EH (cell line): ENCODE measurements at places on chromosomes 12 and 14.
A peak's percentile ranks its signal among the peaks of the same experiment; 100 is the strongest.

- DNase-seq = no peak
These were observed 61.0 kb downstream of the ETV6 start for GRCh38 chr12:11710431-11710830.

DNA sequence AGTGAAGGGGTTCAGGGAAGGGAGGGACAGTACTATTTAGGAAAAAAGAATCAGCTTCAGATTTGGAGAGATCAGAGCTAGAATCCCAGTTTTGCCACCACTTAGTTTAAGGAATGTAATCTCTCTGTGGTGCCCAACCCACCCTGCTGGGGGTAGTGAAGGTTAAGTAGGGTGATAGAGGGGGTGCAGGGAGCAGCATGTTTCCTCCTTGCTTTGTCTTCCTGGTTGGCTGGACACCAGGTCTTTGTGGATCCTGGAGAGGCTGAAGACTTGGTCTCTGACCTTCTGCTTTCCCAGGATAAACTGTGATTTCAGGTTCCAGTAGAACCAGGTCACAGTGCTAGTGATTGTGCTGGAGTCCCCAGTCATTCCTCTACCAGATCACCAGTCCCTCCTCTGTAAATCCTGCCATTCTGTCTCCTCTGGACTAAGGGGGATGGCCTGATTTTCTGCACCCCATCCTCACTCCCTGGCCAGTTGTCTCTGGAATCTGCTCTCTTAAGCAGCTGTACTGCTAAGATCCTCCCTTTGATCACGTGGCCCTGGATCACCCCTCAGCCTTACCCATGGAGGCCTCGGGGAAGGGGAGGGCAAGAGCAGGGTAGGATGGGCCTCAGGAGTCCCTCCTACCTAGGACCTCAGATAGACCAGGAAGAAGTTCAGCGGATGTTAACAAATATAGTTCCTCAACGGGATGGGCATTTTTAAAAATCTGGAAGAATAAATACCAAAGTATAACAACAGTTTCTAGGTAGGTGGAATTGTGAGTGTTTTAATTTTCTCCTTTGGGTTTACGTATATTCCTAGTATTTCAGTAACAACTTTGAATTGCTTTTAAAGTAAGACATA lies 3.1 kb downstream of the MAP3K12 start:
- DNase-seq = peak; percentile 83

GRCh38 chr12:117331691-117332090 lies 29.7 kb downstream of the NOS1 start:
- no peak for DNase-seq

DNA sequence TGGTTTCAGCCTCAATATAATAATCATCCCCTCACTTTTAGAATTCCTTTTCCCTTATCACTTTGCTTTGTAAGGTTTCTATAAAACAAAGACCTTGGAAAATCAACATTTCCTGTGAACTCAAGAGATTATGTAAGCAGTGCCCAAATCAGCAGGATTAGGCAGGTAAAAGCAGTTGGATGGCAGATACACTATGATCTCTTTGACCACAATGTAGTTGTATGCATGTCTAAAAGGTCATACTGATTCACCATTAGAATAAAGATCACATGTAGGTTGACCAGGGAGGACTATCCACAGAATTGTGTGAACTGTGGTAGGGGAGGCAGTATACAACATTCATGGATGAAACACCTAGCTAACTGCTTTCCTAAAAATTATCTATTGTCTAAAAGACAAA lies 57.5 kb downstream of the DENND5B start:
- DNase-seq = no peak

DNA sequence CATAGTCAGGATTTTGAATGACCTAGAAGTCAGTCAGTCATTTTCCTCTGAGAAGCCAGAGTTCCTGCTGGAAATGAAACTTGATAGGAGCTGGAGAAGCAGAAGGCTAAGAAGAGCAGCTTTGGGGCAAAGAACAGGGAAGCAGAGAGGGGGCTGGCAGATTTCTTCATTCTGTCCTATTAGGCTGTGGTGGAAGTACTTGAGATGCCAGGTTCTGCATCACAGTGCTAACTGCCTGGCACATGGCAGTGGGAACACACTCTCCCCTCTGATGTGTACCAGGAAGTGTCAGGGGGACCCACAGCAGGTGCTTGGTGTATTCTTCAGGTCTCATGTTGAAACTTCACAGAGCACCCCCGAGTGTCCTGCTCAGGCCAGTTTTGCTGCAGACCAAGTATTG lies 61.0 kb downstream of the SUSD6 start:
- DNase-seq = no peak

- peak; percentile 64 for DNase-seq
These were observed 109.5 kb downstream of the ZFP36L1 start for GRCh38 chr14:68683326-68683725.

GRCh38 chr14:22147716-22148115 lies 441.3 kb downstream of the DAD1 start:
- DNase-seq = no peak

DNA sequence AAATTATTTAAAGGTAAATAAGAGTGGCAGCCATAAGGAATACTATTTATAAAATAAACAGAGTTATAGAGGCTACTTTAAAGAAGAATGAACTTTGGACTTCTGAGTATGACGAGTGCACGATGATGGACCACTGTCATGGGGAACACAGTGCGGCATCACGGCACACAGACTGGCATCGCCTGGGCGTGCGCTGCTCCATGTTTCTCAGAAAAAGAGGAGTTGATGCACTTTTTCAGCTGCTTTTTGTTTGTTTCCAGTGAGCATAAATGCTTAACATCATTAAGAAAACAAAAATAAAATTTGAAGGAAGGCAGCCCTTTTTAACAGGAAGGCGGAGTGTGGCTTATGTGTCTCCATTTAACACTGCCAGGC lies 23.3 kb upstream of the EAPP start:
- DNase-seq = no peak

- no peak for DNase-seq
These were observed 483.0 kb upstream of the CCDC196 start for GRCh38 chr14:66003082-66003730.

GRCh38 chr12:47207340-47207717 lies 127.6 kb upstream of the AMIGO2 start:
- peak; percentile 33 for DNase-seq

GRCh38 chr12:2679816-2680675 lies 114.7 kb upstream of the FKBP4 start:
- DNase-seq = no peak

GRCh38 chr12:122749569-122750332 lies 2.9 kb upstream of the DENR start:
- no peak for DNase-seq

GRCh38 chr14:58830121-58830520 lies 192.4 kb downstream of the DACT1 start:
- DNase-seq = no peak

- DNase-seq = no peak
These were observed 172.4 kb upstream of the NUDT4 start for GRCh38 chr12:93205361-93205760.

GRCh38 chr14:91229743-91230200 lies 14.7 kb downstream of the GPR68 start:
- DNase-seq = peak; percentile 81

- DNase-seq = no peak
These were observed 10.4 kb upstream of the SALL2 start for GRCh38 chr14:21536418-21537089.

DNA sequence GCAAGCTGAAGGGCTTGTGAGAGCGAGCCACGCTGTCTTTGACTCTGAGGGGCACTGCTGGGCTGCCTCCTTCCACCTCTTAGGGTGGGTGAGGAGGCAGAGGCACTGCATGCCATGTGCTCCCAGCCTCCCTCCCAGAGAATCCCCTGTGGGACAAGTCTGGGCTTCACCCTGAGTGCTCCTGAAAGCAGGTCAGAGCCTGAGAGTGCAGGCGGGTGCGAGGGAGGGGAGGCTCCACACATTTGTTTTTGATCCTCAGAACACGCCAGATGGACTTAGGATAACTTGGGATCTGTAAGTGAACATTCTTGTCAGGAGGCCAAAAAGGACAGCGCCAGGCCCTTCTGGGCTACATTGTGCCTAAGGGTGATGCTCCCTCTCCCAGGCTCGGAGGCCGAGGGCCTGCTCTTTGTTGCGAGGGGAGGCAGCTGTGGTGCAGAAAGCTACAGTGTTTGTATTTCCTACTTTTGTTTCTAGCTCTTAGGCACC lies 155.4 kb downstream of the TMX1 start:
- DNase-seq = peak; percentile 97

DNA sequence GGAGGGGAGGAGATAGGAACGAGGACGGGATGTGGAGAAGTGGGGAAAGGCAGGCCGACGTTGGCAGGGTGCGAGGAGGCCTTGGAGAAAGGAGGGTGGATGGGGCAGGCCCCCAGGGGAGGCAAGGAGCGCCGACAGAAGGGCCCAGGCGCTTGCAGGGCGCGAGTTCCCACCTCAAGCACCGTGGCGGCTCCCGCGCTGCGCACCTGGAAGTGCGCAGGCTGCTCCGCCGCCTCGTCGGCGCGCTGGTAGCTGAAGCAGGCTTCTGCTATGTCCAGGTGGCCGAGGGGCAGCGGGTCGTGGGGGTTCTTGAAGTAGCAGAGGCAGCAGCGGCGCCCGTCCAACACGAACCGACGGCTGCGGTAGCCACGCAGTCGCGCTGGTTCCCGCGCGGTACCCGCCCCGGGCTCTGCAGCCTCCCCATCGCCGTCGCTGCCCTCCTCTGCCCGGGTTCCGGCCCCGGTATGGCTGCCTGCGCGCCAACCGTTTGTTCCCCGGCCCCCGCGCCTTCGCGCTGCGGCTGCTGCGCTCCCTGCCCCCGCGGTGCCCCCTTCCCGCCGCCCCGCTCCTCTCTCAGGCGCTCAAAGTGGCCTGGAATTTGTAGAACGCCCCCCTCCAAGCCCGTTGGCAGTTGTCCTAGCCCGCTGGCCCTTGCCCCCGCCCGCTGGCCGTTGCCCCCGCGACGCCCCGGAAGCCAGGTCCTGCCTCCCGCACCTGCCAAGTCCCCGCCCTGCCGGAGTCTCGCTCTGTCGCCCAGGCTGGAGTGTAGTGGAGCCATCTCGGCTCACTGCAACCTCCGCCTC lies 1.1 kb upstream of the ACTR6 start:
- peak; percentile 41 for DNase-seq

DNA sequence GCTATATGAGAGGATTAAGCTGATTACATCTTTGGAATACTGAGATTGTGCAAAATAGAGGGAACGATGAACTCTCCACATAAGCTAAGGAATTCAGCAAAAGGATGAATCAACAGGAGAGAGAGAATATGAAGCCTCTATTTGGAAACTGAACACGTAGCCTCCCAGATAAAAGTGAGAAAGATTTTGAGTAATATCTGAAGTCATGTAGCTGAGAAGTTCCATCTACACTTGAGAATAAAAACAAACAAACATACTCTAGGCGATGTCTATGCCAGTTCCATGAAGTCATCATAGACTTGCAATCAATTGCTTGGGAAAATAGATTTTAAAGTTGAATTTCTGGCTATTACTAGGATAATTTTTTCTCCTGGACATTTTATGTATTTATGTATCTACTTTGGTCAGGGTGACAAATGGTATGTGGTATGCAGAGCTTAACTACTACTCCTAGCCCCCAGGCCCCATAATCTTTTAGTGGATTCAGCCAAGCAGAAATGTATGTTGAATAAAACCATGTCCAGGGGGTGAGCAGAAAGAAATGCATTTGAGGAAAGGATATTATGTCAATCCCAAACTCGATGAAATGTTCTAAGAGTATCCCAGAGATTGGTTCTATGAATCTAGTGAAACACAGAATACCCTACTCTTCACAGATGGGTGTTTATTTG lies 627.4 kb downstream of the DIO2 start:
- DNase-seq = peak; percentile 92

- no peak for DNase-seq
These were observed 30.8 kb upstream of the PPP2R5C start for GRCh38 chr14:101730626-101731186.

GRCh38 chr14:78566026-78566858 lies 396.1 kb downstream of the NRXN3 start:
- DNase-seq = peak; percentile 72

GRCh38 chr12:29971446-29971845 lies 187.7 kb upstream of the TMTC1 start:
- DNase-seq = no peak

DNA sequence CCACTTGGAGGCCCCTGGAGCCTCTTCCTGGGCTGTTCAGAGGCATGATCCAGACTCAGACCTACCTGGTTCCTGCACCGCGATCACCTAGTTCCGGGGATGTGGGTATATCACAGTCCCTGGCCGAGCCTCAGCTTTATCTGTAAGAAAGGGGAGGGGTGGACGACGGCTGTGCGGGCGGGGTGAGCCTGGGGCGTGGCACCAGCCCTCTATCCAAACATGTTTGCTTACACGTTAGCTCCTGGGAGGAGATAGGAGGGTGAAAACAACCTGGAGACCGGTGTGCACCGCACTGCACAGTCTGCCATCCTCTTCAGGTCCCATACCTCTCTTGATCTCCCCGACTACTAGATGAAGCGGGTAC lies 1.2 kb downstream of the ANKRD9 start:
- no peak for DNase-seq

GRCh38 chr12:118342090-118342489 lies 30.6 kb downstream of the TAOK3 start:
- DNase-seq = no peak

GRCh38 chr14:22955702-22956569 lies 954 bp downstream of the HAUS4 start:
- DNase-seq = peak; percentile 18

- no peak for DNase-seq
These were observed 1.7 kb downstream of the HDAC7 start for GRCh38 chr12:47818007-47818376.

DNA sequence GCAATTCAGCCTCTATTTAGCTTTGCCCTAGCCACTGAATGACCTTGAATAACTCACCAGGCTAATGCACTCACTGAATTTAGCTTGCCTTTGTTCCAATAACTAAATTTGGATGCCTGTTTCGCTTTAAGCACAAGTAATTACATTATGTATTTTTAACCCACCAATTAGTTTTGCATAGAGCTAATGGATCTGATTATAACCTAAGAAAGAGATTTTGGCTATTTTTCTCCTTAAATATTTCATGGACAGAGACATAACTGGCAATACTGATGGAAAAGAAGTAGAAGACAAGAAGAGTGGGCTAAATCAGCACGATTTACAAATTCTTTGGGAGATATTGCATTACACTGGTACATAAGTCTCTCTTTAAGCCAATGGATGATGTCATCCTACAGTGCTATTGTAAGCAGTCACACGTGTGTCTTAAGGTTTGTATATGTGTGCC lies 85.7 kb downstream of the AKAP6 start:
- DNase-seq = peak; percentile 19

DNA sequence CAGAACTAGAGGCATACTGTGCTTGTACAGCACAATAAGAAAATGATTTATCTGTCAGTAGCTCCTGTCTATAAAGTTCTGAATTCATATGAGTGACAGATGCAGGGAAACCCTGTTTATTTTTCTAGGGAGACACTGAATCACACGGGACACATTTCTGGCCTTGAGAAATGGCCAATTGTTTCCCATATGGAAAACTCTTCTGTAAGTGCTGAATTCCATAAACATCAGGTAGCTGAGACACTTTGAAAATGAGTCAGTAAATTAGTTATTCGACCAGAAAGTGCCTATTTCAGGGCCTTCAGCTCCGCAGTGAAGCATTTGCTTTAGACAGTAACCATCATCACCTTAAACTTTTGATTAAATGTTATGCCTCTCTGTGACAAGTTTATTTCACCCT lies 184.4 kb downstream of the TMEM132D start:
- no peak for DNase-seq

- DNase-seq = no peak
These were observed 22.2 kb downstream of the LLPH start for GRCh38 chr12:66108386-66108785.
